ENCODE measurements at places on chromosomes 2 and 18.

DNA sequence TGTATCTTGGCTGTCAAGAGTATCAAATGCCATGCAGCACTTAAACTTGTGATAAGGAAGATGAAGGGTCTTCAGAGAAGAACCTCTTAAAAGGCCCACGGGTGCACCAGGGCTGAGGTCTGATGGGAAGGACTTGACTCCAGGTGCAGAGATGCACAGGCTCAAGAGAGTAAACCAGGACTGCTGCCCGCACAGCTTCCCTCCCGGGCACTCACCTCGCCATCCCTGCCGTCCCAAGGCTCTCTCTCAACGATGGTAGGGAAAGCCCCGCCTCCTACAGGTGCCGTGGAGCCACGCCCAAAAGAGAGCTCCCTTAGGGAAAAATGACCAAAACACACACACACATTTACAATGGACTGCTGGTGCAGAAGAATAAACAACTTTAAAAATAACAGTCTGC is 27.9 kb downstream of the PDIA6 start:
- no peak for DNase-seq

DNA sequence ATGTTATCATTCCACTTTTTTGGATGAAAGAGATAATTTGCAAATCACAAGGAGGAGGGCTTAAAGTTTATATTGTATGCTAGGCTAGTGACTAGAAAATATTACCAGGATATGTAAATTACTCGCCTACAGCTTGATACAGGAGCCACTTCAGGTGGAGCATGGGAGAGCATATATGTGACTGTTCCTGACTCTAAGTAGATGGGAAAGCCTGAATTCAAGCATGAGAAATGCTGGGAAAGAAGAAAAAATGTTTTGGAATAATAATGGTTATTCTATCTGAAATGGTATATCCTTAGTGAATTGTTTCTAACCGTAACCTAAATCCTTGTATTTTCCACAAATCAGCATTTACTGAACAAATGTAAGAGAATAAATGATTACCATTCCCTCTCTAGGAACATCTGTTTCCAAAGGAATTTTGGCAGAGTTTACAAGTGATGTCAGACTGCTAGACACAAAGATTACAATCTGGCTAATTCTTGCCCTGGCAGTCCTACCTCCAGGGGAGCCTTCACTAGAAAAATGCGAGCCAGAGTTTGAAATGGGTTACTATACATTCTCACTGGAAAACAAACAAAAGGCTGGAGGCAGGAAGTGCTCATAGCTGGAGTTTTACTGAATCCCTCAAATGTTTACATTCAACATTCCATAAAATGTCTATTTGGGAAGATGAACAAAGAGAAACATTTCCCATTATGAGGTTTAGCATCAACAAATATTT is 129.4 kb upstream of the MAPRE2 start:
- DNase-seq: no peak

- DNase-seq: no peak
These were observed 90.7 kb downstream of the STK39 start for GRCh38 chr2:168156661-168157060.

DNA sequence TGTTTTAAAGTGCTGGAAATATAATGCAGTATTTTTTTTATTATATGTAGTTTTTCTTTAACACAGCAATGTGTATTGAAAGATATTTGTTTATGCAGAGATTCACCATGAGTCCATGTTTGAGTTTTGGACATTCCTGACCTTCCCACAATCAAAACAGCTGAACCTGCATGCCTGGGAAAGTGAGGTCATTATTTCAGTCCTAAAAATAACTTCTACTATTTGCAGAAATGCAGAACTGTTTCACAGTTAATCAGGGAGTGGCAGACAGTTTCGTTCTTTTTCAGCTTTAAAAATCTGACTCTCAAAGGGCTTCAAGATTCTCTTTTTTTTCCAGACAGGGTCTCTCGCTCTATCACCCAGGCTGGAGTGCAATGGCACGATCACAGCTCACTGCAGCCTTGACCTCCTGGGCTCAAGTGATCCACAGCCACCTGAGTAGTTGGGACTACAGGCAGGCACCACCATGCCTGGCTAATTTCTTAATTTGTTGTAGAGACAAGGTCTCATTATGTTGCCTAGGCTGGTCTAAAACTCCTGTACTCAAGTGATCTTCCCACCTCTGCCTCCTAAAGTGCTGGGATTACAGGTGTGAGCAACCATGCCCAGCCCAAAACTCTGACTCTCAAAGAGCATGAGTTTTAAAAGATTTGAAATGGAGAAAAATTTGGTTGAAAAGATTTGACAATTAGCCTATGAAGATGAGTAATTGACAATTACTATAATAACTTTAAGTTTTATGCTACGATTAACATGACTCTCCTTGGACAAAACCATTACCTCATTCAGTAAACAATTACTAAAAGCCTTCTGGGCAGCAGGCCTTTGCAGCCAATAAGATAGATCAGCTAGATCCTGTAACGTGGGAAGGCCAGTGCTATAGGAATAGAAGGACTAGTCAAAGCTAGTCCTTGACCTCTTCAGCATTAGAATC is 5.0 kb upstream of the MYL12B start:
- no peak for DNase-seq

DNA sequence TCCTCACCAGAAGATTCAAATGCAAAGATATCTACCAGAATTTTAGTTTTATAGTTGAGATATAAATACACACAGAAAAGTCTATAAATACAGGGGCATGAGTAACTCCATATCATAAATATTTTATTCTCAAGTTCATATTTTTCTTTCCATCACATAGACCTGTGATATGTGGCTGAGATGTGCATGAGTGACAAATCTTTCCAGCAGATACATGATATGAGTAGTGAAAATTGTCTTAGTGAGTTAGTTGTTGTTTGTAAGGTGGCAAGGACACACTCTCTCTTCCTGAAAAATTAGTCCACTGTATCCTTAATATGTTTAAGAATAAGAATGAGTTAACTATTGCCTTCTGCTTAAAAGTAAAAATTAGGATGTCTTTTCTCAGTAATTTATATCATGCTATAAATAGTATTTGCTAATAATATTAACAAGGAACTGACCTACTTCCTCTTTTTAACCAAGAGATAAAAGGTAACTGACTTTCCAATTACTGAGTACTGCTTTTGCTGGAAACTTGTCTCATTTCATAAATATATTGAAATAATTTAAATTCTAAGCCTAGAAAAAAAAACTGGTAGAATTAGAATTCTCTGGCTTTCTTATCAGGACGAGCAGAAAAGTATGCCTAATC is 85.2 kb upstream of the SESTD1 start:
- DNase-seq: no peak

GRCh38 chr2:165627470-165627869 is 158.0 kb downstream of the CSRNP3 start:
- DNase-seq: no peak

- no peak for DNase-seq
These were observed 118.5 kb downstream of the ASXL3 start for GRCh38 chr18:33696332-33697162.

DNA sequence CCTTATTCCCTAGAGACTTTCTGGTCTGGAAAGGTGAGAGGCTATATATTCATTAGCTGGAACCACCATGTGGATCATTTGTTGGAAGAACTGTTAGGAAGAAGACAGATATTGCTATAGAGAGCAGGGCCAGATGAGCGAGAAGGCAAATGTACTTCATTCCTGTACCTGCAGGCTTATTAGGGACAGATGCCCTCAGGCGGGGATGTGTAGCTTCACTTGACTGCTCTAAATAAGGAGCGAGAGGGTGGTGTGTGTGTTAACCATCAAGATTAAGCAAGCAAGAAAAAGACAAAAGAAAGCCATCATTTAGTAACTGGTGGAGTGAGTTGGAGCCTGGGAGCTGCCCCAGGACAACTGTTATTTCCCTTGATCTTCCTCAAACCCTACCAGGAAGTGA is 36.4 kb downstream of the NEDD4L start:
- DNase-seq: no peak

Measured in SIG-M5 (cell line).